ENCODE measurements at places on chromosomes 13 and 19.
A peak's percentile ranks its signal among the peaks of the same experiment; 100 is the strongest.

DNA sequence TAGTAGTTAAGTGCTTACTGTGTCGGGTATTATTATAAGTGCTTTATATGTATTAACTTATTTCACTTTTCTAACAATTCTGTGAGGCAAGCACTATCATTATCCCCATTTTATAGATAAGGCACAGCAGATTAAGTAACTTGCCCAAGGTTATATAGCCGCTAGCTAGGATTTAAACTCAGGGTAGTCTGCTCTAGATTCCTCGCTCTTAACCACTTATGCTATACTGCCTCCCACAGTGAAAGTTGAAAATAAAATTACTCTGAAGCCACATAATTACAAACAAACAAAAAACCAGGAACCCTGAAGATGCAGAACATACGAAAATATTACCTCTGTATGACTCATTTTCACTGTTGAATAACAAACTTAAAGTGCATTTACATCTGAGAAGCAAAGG lies 3.9 kb downstream of the TEX30 start:
- DNase-seq = no peak

DNA sequence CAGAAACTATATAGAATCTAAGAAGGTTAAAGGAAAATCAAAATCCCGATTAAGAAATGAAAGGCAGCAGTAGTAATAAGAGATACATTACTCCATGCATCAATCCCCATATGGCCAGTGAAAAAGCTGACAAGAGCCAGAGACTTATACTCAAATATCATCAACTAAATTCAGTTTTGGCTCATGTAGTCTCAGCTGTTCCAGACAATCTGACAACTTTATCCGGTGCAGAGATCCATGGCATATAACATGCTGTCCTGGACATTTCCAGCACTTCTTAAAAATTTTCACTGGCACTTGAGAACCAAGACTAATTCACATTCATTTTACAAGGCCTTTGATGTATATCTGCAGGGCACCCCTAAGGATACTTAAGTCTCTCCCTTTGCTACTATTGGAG lies 255.7 kb upstream of the KLHL1 start:
- no peak for DNase-seq

GRCh38 chr19:3516675-3517207 lies 10.6 kb downstream of the FZR1 start:
- DNase-seq = no peak

- no peak for DNase-seq
Observed at GRCh38 chr19:15173746-15174404, 26.9 kb downstream of the NOTCH3 start.

DNA sequence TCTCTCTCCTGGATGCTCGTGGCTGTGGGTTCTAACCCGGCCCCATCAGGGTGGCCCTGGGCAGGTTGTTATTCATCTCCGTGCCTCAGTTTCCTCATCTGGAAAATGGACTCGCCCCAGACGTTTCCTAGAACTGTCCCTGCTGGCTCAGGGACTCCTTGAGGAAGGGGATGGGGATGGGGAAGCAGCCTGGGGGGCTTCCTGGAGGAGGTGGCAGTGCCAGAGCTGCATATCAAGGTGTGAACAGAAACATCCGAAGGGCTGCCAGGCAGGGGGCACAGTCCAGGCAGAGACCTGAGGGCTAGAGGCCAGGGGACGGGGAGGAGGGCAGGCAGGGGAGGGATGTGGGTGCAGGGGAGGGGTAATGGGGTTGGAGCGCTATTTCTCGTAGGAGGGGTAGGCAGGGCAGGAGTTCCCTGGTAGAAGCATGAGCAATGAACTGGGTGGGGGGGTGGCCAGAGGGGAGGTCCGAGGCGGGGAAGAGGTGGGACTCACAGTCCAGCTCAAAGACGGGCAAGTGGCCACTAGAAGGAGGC lies 3.6 kb upstream of the ELANE start:
- DNase-seq = no peak

GRCh38 chr13:105465745-105466144 lies 1069.7 kb downstream of the EFNB2 start:
- DNase-seq = no peak

DNA sequence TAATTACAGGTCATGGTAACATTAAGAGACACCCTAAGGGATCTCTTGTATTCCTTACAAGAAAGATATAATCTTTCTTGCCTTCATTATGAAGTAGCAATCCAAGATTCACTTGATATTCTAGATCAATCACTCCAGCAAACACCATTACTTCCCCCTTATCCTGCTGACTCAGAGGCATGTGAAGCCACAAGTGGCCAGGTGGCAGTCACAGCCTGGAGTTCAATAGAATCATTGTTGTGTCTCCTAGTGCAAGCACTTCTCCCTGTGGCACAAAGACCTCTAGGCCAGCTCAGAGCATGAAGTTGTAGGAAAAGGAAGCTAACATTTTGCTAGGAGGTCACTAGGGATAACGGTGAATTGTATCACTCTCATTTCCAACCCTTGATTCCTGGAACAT lies 864.3 kb upstream of the ATXN8OS start:
- DNase-seq = no peak

DNA sequence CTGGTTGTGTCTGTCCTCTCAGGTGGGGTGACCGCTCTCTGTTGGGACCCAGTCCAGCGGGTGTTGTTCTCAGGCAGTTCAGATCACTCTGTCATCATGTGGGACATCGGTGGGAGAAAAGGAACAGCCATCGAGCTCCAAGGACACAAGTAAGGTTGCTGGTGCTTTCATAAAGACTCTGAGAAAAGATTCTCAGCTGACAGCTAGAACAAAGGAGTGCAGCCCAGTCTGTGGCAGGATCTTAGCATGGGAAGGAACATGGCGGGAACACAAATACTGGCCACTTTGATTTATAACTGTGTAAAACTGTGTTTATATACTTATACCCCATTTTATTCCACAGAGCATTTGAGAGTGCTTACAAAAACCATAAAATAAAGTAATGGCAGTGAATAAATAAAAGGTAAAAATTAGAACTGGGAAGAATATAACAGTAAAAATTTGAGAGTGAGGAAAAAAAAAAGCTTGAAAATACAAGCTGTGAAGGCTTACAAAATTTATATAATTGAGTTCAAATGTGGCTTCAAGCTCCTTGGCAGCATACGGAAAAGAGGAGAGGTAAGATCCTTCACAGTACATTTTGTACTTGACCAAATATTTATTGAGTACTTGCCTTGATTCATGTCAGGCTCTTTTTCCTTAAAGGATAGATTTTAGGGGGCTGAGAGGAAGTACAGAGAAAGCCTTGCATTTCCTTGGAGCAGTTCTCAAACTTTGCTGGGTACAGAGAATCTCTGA lies 64.8 kb downstream of the DHRS12 start:
- DNase-seq = no peak

DNA sequence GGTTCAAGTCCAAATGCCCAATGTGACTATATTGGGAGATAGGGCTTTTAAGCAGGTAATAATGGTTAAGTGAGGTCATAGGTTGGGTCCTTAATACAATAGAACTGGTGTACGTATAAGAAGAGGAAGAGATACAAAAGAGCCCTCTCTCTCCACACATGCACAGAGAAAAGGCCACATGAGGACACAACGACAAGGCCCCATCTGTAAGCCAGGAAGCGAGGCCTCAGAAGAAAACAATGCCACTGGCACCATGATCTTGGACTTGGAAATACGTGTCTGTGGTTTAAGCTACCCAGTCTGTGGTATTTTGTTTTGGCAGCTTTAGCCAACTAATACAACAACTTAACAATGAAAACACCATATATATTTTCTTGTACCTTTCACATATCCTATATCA lies 23.4 kb upstream of the RFC3 start:
- no peak for DNase-seq

GRCh38 chr13:91648012-91648411 lies 249.6 kb downstream of the GPC5 start:
- DNase-seq = no peak

DNA sequence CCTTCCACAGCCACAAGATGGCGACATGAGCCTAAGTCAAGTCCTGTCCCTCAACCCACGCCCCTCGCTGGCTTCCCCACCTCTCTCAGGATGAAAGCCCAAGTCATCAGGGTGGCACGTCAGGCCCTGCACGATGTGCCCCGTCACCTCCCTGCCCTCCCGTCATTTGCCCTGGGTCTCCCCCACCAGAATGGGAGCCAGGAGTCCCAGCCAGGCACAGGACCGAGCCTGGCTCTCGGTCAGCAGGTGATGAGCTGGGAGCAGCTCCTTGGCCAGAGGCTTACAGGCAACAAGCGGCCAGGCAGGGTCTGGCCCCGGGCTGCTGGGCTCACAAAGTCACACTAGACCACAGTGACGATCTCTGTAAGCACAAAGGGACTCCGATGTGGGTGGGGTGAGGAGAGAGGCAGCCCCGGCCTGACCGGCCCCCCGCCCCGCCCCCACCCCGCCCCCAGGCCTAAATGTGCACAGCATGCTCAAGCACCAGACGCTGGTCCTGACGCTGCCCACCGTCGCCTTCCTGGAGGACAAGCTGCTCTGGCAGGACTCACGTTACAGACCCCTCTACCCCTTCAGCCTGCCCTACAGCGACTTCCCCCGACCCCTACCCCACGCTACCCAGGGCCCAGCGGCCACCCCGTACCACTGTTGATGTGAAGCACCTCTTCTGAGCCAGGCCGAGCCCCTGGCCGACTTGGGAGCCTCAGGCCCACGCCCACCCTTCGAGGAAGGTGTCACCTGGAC lies 7.3 kb downstream of the MRPL4 start:
- DNase-seq = peak; percentile 54

- no peak for DNase-seq
Observed at GRCh38 chr13:72004246-72004645, 137.2 kb upstream of the DACH1 start.

DNA sequence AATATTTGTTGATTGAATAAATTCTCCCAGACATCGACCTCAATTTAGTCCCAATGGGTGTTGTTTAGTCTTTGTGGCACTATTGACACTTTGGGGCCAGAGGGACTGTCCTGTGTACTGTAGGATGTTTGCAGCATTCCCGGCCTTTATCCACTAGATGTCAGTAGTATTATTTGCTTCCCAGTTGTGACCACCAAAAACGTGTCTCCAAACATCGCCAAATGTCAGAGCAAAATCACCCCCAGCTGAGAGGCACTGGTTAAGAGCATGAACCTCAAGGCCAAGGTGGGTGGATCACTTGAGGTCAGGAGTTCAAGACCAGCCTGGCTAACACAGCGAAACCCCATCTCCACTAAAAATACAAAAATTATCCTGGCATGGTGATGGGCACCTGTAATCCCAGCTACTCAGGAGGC lies 15.4 kb downstream of the NLRP12 start:
- DNase-seq = no peak

DNA sequence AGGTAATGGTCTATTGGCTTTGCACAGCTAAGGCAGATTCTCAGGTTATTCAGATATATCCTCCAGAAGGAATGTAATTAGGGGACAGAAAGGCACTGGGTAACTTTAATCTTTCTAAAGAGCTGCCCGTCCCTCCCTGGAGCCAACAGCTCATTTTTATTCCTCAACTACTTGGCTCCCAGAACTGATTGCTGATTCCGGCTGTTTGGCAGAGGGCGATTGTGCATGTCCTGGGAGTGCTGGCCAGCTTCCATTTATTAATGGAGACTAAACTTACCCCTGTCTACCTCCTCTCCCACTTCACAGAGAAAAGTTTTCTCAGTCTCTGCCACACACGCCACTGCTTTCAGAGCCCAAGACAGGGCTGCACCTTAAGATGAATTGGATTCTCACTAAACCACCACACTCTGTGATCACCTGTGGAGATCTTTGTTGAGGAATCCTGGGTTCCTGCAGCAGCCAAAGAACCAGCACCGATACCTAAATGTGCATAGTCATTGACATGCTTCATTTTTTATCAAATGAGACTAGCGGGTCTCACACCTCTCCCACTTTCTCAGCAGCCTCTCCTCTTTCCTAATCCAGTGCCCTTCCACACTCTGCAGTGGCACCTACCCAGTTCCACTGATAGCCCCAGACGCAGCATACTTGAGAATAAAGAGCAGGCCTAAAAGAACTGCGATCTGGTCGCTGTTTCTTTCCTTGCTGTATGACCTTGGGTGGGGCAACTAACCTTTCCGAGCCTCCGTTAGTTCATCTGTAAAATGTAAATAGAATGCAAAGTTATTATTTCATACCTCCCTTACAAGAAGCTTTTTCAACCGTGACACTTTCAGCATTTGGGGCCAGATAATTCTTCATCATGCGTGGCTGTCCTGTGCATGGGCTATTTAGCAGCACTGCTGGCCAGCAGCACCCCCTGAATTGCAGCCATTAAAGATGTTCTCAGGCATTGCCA lies 648.7 kb downstream of the UQCRFS1 start:
- no peak for DNase-seq

DNA sequence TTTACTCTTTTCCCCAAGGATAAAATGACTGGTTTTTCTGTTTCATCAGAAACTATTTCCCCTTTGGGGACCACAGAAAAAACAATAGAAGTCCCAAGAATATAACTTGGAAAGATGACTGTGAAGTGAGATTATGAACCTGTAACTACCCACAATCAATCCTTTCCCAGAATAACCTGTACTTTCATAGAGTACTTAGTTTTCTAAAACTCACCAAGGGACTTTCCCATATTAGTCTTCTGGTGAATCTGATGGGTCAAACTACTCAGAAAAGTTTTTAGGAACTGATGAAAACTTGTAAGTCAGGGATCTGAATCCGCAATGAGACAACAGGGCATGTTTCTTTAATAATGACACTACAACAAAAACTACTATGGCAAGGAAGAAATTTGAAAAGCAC lies 62.6 kb downstream of the STK24 start:
- DNase-seq = no peak

GRCh38 chr13:90708128-90708527 lies 639.4 kb upstream of the MIR17HG start:
- DNase-seq = no peak

DNA sequence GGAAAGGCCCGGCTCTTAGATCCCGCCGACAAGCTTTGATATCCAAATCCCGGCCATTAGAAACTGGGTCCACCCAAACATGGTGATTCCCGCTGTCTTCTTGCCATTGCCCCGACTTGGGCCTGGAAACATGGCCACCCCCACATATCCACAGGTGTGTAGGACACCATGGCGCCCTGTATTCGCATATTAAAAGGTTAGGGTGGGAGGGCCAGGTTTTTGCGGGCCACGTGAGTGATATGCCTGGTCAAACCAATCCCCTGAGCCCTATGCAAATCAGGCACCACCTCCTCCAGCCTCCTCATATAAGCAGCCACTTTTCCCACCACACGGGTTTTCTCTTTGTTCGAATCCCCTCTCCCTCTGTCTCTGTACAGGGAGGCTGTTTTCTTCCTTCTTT lies 766.4 kb downstream of the UQCRFS1 start:
- DNase-seq = no peak

DNA sequence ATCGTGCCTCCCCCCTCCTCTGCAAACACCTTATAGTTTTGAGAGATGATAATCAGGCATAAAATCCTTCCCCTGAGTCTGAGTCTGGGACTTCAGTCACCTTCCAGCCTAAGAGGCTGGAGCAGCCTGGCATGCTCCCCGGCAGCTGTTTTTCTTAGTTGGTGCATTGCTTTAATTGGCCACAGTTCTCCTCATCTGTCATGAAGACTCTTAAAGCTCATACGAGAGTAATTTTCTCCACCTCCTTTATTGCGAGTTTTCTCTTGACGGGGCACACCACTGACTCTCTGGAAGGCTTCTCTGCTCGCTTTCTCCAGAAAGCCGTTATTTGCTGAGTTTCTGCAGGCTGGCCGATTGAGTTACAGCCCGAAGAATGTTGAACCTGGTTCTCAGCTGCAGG lies 310.5 kb downstream of the ATP8A2 start:
- no peak for DNase-seq

Data from T1000 (cell line).